RCC 7860 (cell line): ENCODE measurements at places on chromosomes 6 and 20.

DNA sequence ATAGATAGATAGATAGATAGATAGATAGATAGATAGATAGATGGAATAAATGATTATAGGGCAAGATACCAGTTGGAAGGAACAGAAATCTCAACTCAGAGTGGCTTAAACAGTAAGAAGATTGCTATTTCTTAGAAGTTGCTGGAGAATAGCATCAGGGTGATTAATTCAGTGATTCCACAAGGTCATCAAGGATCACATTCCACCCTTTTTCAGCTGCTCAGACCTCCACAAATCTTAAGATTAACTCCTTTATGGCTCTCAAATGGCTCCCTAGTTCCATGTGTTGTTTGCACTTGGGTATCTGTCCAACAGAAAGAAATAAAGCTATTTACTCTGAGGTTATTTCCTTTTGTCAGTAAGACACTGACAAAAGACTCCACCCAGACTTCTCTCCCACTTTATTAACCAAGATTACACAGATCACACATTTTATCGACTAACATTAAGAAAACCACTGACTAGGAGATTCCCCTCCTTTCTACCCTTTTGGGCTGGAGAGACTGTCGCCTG, 68.3 kb upstream of the KIF16B start:
- no peak for DNase-seq

DNA sequence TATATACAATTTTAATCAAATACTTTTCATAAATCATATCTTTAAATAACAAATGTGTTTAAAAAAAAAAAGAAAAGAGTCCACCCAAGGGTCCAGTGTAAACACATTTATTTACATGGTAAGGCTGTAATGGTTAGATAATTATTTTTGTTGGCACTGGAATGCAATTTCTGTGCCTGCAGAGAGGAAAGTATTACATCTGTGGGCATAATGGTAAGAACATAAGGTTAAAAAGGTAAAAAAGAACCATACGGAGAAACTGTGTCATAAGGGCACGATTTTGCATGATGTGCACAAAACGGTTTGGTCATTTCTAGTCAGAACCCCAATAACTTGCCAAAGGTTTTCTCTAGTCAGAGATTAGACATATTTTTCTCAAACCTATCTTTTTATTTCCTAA, 54.3 kb downstream of the RWDD2A start:
- no peak for DNase-seq

DNA sequence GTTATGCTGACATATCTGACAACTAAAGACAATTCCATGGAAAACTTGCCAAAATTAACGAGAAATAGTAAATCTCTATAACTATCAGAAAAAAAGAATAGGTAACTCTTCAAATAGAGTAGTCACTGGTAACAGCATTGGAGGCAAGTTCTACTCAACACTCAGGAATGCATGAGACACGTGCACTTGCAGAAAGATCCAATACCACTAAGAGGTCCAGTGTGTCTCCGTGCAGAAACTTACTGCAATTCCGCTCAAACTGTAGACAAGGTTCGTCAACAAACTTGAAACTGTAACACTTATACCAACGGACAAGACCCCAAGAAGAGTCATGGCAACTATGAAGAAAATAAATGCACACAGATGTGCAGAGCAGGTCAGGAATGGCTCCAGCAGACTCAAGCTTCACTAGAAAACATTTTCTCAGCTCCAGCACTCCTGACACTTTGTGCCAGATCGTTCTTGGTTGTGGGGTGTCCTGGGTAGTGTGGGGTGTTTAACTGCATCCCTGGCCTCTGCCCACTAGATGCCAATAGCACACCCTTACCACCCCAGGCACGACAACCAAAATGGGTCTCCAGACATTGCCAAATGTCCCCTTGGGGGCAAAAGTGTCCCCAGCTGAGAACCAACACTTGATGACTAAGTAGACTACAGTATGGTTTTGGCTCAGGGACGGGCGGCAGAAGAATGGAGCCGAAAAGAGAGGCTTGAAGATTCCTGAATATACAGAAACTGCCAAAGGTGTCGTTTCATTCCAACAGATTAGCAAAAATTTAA, 134.8 kb downstream of the DTNBP1 start:
- peak; percentile 35 for DNase-seq

GRCh38 chr6:96907498-96907897, 9.8 kb upstream of the NDUFAF4 start:
- DNase-seq, result no peak

DNA sequence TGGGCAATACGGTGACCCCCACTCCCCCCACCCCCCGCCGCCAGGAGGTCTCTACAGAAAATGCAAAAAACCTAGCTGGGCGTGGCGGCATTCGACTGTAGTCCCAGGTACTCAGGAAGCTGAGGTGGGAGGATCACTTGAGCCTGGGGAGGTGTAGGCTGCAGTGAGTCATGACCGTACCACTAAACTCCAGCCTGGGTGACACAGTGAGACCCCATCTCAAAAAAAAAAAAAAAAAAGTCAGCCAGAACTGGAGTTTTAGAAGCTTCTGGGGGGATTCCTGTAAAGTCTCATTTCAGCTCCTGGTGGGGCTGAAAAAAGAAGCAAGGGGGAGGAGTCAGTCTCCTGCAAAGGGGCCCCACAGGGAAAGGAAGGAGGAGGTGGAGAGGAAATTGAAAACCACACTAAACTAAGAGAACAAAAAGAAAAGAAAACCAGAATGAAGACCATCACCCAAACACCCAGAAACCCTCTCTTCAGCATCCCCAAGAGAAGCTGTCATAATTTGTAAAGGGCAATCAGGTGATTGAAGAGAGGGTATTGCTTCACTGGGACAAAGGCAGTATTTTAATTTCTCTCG, 50.4 kb downstream of the NOL4L start:
- DNase-seq, result no peak

DNA sequence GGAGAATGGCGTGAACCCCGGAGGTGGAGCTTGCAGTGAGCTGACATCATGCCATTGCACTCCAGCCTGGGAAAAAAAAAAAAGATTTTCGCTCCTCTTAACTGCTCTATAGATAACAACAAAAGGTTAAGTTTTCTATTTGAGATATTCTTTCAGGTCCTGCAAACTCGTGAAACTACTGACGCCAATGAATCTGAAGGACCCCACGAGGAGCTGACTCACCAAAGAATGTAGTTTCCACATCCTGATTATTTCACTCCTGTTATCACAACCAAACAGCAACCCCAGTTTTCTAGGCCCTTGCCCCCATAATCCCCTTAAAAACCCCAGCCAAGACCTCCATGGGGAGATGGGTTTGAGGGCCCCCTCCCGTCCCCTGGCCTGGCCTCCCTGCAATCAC, 58.7 kb downstream of the OTOR start:
- DNase-seq, result no peak

DNA sequence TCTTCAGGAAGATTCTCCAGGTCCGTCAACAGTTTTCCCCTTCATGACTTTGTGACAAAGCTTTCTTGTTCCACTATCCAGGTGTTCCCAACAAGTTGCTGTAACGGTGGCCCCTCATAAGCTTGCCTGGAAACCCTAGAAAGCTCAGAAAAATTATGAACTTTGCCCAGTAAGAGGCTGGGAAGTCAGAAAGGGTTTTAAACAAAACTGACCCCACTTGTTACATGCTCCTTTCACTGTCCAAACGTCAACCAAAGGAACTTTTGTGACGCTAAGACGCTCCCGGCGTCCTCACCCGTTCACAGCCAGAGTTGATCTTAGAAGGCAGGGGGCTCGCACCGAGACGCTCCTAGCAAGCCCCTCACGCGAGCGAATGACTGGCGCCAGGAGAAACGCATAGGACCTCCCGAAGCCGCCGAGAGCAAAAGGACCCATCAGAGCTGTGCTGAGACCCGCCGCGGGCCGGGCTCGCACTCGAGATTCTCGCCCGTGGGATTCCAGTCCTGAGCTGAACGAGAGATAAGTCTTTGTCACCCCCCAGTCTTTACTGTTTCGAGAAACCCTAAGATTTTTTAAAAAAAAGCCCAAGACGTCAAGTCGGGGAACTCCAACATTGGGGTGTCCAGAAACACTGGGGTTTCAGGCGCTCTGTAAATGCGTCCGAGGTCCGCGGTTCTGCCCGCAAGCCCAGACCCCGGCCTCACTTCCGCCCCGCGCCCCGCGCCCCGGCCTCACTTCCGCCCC, 544 bp upstream of the ACAT2 start:
- no peak for DNase-seq

GRCh38 chr20:36562724-36563123, 10.7 kb upstream of the TGIF2 start:
- DNase-seq, result no peak

DNA sequence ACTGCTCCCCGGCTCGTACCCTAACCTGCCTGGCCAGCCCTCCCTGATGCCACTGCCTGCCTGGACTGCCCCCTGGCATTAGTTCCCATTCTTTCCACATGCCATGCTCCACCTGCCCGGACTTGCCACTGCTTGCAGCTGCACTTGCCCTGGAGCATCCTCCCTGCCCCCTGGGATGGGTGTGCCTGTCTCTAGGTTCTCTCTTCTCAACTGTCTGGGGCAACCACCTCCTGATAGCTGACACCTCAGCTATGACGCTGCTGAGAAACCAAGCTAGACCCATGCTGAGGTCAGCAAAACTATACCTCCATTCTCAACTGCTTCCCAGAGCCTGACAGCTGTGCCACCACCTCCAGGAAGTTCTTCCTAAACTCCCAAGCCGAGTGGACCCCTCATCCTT, 72.1 kb downstream of the PERP start:
- no peak for DNase-seq

- no peak for DNase-seq
Measured at GRCh38 chr6:169205176-169206160, 48.2 kb downstream of the THBS2 start.

DNA sequence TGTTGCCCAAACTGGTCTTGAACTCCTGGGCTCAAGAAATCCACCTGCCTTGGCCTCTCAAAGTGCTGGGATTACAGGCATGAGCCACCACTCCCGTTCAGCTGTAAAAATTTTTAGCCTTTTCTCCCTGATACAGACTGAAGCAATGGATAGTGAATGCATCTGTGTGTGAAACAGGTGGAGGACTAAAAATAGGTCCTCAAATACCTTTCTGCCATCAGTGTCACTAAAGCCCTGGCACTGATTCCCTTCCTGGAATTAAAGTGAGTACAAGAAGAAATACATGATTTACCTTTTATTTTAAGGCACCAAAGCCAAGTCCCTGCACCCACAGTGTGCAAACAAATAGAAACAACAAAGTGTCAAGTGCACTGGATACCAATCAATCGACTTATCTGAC, 25.1 kb downstream of the TULP4 start:
- no peak for DNase-seq

- DNase-seq, result no peak
Measured at GRCh38 chr6:37492991-37493660, 6.6 kb downstream of the CCDC167 start.

DNA sequence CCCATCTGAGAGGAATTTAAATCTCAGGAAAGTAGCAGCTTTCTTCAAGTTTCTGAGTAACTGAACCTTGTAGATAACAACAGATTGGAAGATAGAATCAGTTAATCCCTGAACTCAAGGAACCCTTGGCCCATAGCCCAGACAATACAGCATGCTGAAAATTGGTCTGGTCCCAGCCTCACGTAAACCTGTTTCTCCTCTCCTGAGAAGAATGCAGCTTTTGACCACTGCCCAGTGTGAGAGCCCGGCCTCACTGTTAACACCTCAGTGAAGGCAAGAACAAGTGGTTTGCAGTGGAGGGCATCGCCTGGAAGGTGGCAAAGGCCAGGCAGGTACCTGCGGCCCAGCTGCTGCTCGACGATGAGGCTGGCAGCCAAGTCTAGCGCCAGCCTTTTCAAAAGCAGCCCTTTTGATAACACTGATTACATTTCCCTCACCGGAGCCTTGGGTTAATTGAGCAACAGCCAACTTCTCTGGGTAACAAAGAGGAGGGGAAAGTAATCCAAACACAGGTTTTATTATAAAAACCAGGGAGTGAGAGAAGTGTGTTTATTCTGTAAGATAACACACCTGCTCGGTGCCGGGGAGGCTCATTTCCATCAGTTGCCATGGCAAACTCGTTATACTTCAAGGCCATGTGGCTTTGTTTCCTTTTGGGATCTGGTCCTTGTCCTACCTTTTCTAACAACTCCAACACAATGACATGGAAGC, 54.0 kb downstream of the TRAF3IP2 start:
- no peak for DNase-seq

- no peak for DNase-seq
Measured at GRCh38 chr6:37338745-37339255, 15.0 kb upstream of the RNF8 start.

GRCh38 chr6:1094306-1094705, 217.6 kb upstream of the FOXQ1 start:
- no peak for DNase-seq

- no peak for DNase-seq
Measured at GRCh38 chr6:41347378-41348050, 12.1 kb downstream of the NCR2 start.

DNA sequence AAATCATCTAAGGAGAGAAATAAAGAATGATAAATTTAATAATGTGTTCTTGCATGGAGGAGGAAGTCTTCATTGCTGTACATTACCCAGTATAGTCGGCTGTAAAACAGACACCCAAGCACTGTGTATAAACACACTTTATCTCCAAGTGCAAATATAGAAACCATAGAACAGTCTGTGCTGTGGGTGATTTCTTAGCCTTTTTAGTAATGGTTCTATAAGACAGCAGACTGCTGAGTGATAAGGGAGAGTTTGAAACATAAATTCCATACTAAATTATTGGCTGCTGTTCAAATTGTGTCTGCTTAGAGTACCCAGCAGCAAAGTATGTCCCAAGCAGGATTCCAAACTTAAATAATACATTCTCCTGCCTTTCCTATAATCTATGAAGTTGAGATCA, 4.6 kb downstream of the FILIP1 start:
- DNase-seq, result no peak

DNA sequence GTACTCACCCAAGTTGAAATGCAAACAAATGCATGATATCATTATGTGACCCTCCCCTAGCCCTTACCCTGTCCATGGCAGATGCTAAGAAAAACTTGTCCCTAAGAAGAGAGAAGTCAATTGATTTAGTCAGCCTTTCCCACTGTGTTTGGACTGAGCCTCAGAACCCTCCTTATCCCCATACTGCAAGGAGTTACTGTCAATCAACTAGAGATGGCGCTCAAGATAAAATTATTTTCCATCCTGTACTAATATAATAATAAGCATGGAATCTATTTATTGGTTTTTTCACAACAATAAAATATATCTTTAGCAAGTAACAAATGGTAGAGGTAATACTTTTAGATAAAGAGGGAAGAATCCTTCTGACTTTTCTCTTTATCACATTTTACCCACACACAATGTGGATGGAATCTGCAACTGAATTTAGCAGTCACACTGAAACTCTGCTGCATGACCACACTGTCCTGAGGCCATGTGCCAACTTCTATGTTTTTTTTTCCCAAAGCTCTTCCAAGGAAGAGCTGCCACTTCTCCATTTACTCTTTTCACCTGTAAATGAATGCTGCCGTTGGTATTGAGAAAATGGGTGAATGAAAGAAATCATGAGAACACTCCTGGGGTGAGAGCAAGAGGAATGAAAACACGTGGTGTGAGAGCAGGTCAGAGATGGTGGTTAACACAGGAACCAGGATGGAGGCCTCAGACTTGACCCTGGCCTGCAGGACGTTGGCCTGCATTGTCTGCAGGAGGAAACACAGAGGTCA, 10.5 kb downstream of the NT5E start:
- no peak for DNase-seq

GRCh38 chr20:14538433-14538832, 201.0 kb upstream of the FLRT3 start:
- DNase-seq, result no peak

GRCh38 chr6:52381249-52381648, 19.3 kb downstream of the PAQR8 start:
- DNase-seq, result no peak
